ENCODE measurements at places on chromosomes 6 and 20.

GRCh38 chr20:34363465-34364222 is 571 bp downstream of the ITCH start:
- DNase-seq, result no peak

DNA sequence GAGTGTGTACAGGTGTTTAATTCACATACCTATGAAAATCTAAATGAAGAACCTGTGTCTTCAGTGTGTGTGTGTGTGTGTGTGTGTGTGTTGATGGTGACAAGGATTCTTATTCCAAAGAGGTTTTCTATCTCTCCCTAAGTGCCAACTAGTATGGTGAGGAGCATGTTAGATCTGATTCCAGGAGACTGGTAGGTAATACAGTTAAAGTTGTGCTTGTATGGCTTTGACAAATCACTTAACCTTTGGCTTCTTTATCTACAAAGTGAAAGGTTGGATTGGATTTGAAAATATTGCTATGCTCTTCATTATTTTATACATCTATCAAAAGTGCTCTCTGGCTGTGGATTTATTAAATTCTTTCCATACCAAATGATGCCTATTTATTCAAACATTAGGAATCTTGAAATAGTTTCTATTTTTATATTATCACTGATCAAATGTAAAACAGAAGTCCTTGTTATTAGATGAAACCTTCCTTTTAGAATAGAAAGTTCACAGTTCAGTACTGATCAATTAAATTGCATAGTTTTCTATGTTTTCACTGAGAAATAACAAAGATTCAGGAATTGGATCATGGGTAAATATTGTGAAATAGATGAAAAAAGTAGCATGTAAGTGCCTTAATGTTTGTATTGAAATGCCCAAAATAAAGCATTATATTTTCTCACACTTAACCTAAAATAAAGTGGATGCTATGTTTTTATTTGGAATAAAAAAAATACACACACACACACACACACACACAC is 84.4 kb upstream of the MLIP start:
- no peak for DNase-seq

DNA sequence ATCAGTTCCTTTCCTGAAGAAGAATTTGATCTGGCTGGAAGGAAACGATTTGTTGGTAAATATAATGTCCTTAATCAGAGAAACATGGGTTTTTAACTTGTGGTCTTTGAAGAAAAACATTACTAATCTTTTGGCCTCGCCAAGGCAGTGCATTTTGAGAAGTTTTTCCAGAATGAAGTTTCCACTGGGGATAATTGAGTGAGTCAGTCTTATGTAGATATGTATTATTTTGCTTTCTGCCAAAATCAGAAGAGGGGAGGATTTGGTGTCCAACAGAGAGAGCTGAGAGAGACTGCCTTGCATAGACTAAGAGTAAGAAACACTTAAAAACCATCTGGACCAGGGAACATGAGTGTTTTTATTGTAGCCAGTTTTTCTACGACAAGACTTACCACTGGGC is 79.9 kb downstream of the FNDC1 start:
- DNase-seq, result no peak

GRCh38 chr20:62804627-62805154 is at the start of gene OGFR:
Gene OGFR (plus strand): TSS chr20:62804835. CDS start chr20:62804860, 25 bp downstream.
- DNase-seq, result no peak

- no peak for DNase-seq
These were observed 56.0 kb downstream of the SASH1 start for GRCh38 chr6:148398678-148399077.

GRCh38 chr20:35629427-35630145 is 14.0 kb downstream of the SPAG4 start:
- DNase-seq, result no peak

DNA sequence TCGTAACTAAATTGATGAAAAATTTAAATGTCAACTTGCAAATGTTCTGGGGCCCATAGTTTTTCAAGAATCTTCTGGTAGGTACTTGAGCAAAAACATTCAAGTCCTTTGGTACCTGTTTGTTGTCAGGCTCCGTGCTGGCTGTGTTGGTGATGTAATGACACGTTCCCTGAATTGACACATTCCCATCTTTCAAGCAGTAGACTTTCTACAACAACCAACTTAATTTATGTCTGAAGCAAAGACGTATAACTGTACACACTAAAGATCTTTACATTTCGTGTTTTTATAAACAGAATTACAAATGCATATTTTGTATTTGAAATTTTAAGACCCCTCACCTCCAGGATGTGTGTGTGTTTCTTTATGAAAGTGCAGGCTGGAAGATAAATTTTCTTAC is 49.5 kb downstream of the NCOA3 start:
- DNase-seq, result no peak

DNA sequence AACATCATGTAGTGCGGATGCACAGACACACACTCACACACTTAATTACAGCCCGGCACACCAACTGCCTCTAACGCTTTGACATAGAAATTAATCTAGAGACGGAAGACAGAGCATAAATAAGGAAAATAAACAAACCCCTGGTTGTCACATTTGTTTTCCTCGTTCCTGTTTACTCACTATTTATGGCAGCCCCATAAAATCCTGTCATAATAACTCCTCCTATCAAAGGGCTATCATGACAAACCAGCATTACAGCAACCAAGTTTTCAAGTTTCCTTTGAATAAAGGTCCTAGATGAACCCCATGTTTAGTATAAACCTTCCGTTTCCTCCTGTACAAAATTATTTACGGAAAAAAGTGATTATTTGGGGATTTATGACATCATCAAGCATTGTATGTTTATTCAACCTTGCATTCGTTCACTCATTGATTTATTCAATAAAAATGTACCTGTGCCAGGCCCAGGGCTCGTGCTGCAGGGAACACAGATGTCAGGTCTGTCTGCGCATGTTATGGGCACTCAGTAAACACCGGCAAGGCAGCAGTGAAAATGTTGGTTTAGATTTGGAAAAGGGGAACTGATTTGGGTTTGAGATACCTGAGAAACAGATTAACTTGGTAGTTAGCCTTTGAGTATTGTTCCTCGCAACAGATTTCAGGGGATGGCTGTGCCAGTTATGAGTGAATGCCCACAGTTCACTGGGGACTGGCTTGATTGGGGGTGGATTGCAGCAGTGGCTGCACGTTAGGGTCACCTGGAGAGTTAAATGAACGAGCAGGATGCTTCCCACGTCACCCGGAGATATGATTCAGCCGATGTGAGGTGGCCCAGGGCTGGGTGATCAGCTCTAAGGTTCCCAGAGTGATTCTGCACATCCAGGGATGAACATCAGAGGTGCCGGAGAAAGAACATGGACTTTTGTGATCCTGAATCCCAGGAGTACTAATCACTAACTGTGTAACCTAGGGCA is 295.3 kb upstream of the FOXQ1 start:
- DNase-seq, result no peak

DNA sequence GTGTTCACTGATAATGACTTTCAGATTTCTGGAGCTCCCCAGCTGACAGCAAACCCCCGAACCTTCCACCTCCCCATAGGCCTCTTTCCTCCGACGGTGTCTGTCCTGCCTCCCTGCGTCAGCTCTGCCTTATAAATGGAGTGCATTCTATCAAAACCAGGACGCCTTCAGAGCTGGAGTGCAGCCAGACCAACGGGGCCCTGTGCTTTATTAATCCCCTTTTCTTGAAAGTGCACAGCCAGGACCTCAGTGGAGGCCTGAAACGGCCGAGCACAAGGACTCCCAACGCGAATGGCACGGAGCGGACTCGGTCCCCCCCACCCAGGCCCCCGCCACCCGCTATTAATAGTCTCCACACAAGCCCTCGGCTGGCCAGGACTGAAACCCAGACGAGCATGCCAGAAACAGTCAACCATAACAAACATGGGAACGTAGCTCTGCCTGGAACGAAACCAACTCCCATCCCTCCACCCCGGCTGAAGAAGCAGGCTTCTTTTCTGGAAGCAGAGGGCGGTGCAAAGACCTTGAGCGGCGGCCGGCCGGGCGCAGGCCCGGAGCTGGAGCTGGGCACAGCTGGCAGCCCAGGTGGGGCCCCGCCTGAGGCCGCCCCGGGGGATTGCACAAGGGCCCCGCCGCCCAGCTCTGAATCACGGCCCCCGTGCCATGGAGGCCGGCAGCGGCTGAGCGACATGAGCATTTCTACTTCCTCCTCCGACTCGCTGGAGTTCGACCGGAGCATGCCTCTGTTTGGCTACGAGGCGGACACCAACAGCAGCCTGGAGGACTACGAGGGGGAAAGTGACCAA is 42.3 kb upstream of the NAA20 start:
- peak; percentile 74 for DNase-seq

All from GOT3 (cell line).